ENCODE measurements at places on chromosomes 6 and 20.

GRCh38 chr6:108635505-108636226 is 74.9 kb downstream of the FOXO3 start:
- DNase-seq: no peak

GRCh38 chr6:20655317-20655716 is 121.1 kb downstream of the CDKAL1 start:
- DNase-seq: no peak

GRCh38 chr6:20700375-20700774 is 166.1 kb downstream of the CDKAL1 start:
- DNase-seq: no peak

- DNase-seq: no peak
Measured at GRCh38 chr6:13762611-13763441, 51.2 kb upstream of the RANBP9 start.

- DNase-seq: no peak
Measured at GRCh38 chr6:170205126-170205525, 85.8 kb downstream of the DLL1 start.

GRCh38 chr6:163834226-163834970 is 419.9 kb downstream of the QKI start:
- no peak for DNase-seq

- no peak for DNase-seq
Measured at GRCh38 chr6:44561832-44562665, 174.5 kb downstream of the CDC5L start.

DNA sequence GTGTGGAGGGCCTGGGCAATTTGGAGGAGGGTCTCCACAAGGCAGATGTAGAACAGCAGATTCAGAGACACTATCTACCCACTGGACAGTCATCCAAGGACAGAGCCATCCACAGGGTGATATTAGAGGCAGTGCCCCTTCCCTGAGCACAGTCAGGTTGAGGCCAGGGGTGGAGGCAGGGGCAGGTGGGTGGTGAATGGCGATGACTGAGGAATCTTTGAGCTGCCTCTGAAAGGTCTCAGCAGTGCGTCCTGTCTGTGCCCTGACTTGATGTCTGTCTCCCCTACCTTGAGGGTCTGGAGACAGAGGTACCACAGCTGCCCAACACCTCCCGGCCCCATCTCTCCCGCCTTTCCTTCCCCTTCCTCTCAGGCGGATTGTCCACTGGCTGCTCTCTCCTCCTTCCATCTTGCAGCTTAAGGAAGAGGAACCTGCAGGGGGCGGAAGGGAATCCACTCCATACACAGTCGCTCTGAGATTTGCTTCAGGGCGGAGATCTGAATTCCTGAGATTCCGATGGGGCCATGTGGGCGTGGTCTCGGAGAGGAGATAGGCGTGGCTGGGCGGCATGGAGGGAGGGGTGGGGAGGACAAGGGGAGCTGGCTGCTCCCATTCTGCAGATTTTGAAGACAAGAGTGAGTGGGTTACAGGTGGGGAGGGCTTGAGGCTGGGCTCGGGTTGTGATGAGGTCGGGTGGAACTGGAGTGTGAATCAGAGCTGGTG is 1.7 kb downstream of the MUCL3 start:
- DNase-seq: peak; percentile 90

GRCh38 chr6:167695831-167696230 is 130.9 kb upstream of the AFDN start:
- no peak for DNase-seq

GRCh38 chr20:20664795-20665589 is 47.5 kb downstream of the RALGAPA2 start:
- DNase-seq: no peak

- no peak for DNase-seq
Measured at GRCh38 chr6:109815054-109815453, 124.0 kb downstream of the FIG4 start.

DNA sequence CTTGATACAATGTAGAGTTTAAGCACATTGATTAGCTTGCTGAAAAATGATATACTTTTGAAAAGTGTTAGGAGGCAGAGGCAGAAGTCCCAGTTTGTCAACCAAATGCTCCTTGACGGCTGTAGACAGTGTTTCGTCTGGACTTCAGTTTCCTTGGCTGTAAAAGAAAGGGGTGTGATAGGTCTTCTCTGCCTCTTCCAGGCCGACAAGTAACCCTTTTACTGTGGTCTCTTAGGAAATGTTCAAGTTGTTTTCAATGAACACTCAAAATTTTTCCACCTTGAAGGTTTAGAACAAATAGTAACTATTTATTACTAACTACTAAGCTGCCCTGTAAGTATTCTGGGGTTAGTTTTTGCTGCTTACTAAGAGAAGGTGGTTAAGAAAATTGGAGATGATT is 122.4 kb downstream of the IRF4 start:
- no peak for DNase-seq

- DNase-seq: no peak
Measured at GRCh38 chr20:47922269-47922668, 137.0 kb upstream of the SULF2 start.

- DNase-seq: no peak
Measured at GRCh38 chr20:54004445-54004844, 65.9 kb downstream of the BCAS1 start.

GRCh38 chr20:48789185-48789668 is 38.6 kb downstream of the PREX1 start:
- no peak for DNase-seq

GRCh38 chr6:168746643-168747042 is 305.7 kb downstream of the SMOC2 start:
- DNase-seq: no peak

DNA sequence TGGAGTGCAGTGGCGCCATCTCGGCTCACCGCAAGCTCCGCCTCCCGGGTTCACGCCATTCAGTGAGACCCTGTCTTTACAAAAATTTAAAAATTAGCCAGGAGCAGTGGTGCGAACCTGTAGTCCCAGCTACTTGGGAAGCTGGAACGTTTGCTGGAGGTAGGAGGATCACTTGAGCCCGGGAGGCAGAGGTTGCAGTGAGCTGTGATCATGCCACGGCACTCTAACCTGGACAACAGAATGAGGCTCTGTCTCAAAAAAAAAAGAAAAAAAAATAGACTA is 5.7 kb upstream of the PARD6B start:
- DNase-seq: no peak

DNA sequence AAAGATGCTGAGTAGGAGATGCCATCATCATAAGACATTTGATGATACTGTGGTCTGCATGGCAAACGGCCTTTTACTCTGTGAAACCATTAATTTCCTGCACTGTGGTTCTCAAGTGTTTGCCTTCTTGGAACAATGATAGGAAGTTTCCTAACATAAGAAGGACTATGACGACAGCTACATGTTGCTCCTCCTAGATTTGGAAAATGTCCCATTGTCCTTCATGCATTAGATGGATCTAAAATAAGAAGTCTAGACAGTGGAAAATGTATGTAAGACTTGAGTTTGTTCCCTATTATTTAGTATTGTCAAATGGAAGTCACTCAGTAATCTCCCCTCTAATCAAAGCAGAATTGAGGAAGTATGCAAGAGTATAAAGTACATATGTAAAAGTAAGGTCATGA is 98.5 kb upstream of the TMEM170B start:
- no peak for DNase-seq

DNA sequence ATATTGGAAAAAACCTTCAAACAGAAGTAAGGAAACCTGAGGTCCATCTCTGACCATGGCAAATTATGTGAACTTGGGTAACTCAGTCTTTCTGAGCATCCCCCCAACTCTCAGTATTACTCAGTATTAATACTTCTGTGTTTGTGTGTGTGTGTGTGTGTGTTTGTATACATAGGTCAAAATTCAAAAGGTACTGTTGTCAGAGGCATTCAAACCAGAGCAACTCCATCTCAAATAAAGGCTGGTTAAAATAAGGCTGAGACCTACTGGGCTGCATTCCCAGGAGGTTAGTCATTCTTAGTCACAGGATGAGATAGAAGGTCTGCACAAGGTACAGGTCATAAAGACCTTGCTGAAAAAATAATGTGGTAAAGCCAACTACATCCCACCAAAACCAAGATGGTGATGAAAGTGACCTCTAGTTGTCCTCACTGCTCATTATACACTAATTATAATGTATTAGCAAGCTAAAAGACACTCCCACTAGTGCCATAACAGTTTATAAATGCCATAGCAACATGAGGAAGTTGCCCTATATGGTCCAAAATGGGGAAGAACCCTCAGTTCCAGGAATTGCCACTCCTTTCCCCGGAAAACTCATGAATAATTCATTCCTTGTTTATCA is 33.3 kb upstream of the SLC22A16 start:
- DNase-seq: peak; percentile 73

DNA sequence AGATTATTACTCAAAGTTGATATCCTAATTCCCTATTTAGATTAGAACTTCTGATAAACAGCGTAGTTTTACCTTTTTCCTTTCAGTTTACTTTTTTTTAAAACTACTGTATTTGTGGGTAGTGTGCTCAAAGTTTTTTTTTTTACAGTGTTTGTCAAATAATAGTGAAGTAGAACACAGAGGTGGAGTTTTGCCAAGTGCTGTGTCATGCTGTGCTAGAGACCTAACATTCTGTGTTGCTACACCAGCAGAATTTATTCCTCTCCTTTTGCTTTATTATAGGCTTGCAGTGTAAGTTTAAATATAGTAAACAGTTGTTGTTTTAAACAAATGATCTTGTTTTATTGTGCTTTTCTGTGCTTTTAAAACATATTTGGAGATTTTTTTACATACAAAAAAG is 125.4 kb downstream of the HIVEP1 start:
- no peak for DNase-seq

DNA sequence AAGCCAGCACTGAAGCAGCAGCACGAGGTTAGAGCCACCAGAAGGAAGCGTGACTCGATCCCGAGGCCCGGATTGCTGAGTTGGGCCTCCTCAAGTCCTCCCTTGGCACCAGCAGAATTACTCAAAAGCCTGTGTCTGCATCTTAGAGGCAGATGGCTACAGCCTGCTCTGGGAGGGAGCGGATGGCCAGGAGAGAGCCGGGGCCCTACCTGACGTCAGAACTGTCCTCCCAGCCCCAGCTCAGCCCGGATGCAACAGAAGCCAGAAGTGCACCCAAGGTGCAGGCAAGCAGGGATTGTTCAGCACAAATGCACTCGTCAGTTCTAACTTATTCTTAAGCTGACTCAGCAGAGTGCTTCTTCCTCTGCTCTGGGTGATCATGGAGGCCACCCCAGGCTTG is 155.5 kb upstream of the RPS6KA2 start:
- DNase-seq: no peak

GRCh38 chr6:23499549-23499948 is 626.5 kb upstream of the NRSN1 start:
- no peak for DNase-seq

Data from HS-27A (cell line).